NCI-H446 (cell line): ENCODE measurements at places on chromosomes 2 and 18.

- no peak for DNase-seq
Observed at GRCh38 chr2:3243804-3244203, 133.8 kb downstream of the EIPR1 start.

DNA sequence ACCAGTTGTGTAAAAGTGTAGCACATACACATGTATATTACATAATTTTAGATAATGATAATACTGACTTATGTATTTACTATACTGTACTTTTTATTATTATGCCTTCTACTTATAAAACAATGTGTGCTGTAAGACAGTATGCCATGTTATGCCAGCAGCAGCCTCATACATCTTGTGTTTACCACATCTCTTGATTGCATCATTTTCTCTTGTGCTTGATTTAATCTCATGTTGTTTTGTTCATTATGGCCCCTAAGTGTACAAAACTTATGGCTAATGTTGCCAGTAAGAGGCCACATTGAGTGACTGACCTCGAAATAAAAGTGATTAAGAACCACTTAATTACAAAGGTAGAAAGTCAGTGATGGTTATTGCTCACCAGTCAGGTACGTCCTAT, 128.0 kb upstream of the SP5 start:
- DNase-seq, result no peak

DNA sequence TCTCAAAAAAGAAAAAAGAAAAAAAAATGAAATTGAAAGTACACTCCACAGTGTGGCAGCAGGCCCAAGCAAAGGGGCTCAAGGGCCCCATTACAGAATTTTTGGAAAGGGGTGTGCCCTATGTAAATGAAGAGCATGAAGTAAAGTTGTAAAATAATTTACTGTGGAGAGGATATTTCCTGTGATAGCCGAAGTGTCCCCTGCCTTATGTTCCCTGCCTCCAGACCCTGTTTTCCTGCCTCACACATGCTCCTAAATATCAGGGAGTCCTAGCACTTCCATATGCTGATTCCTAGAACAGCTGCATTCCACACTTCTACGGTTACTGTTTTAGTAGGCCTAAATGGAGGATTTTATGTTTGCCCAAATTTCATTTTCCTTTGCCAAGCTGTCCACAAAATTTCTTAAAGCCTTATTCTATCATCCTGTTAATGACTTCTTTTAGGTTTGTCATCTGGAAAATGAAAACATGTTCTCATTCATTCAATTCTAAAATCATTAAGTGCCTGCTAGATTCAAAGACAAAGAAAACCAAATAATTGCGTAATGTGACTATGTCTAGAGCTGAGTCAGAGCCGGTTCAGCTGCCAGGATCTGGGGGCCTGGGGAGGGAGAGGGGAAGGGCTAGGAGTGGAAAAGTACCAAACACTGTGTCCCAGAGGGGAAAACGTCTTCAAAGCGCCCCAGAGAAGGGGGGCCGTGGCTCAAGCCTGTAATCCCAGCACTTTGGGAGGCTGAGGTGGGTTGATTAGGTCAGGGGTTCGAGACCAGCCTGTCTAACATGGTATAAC, 25.9 kb upstream of the IMPA2 start:
- peak; percentile 44 for DNase-seq

GRCh38 chr2:10473121-10473756, 25.1 kb upstream of the ODC1 start:
- no peak for DNase-seq

- DNase-seq, result no peak
Observed at GRCh38 chr18:78433562-78433961, 546.1 kb upstream of the SALL3 start.

DNA sequence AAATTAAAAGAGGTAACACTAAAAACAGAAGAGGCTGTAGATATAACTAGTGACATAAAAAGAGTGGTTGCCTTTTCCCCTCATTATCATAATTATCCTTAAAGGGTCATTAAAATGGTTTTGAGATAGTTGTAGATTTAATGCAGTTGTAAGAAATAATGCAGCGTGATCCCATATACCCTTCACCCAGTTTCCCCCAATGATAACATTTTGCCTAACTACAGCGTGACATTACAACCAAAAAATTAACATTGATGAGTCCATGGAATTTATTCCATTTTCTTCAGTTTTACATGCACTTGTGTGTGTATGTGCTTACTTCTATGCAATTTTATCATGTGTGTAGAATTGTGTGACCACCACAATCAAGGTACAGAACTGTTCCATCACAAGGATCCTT, 13.2 kb upstream of the RMND5A start:
- DNase-seq, result no peak

DNA sequence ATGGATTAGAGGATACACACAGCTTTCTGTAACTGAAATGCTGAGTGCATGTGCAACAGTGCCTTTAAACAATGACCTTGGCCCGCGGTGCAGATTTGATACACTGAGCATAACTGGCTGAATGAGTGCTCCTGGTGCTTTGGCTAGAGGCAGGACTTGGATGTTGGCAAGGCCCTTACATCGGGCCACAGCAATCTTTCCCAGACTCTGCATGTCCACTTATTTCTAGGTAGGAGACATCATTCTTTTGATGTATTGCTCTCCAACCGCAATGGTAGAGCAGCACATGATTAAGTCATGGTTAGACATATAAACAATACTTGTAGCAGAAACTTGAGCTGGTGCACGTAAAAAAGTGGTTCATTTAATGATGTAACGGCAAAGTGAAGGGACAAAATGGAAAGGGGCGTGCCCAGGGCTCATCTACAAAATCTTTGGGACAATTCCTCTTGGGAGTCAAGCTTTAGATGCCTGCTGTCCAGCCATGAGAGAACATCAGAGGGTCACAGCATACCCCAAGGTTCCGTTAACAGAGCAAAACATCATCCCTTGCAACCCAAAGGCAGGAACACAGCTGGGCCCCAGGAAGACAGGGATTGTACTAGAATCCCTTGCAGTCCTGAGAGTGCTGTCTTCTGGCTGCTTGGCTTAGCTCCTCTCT, 43.4 kb downstream of the RAB31 start:
- no peak for DNase-seq

DNA sequence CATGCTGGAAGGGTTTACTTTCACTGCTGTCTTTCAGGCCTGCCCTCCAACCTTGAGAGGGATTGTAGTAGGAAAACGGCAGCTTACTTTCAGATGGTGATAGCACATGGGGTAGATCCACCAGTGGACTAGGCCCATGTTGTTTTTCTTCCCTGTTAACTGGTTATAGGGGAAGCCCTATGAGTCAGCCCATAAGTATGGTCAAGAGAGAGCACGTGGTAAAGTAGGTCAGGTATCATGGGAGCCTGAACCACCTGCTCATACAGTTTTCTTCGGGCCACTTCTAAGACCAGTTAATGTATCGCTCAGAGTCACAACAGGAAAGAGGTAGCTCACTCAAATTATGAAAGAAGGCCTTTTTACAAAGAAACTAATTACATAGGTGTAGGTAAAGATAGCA, 33.0 kb downstream of the PDK1 start:
- no peak for DNase-seq

DNA sequence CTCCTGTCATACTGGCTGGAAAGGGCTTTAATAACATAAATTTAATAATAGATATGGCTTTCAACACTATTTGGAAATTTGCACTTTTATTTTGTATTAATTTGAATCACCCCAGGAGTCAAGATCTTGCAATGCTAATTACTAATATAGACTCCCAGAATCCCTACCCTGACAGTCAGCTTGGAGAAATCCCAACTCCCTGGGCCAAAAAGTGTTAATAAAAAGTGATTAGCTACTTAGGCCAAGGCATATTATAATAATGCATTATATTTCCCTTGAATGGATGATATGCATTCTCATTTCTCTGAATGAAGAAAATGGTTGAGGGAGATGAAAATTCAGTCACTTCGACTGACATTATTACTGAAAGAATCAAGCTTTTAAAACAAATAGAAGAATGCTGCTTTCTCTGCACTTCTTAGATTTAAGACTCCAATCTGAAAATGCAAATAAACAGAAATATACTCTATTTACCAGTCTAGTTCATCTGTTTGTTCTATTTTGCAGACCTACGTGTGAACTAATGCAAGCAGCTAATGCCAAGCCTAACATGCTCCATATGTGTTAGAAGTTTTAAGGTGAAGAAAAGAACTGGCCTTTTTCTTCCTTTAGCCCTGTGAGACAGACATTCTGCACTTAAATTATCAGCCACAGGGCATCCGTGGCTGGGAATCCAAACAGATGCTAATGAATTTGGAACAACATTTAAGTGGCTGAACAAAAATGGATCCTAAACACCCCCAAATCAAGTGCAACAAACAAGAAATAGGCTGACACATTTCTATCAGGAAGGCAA, 33.9 kb upstream of the INSIG2 start:
- DNase-seq, result no peak
